ENCODE measurements at places on chromosomes 6 and 20. TPM values are rescaled to one million over a fixed set of nuclear protein-coding genes. Genes with fewer than 3 reads are reported as not detected.

GRCh38 chr6:109262261-109262660 is 120.0 kb downstream of the CD164 start:
- no peak for DNase-seq

LAMP5 gene
- total RNA-seq = 1.9 TPM

GRCh38 chr20:5751856-5752255 is 1.7 kb downstream of the SHLD1 start:
- DNase-seq = no peak

PGC gene
- total RNA-seq = not detected

APOBEC2 gene
- 1.1 TPM for total RNA-seq

- no peak for DNase-seq
Measured at GRCh38 chr6:107144666-107145065, 29.4 kb upstream of the BEND3 start.

DNA sequence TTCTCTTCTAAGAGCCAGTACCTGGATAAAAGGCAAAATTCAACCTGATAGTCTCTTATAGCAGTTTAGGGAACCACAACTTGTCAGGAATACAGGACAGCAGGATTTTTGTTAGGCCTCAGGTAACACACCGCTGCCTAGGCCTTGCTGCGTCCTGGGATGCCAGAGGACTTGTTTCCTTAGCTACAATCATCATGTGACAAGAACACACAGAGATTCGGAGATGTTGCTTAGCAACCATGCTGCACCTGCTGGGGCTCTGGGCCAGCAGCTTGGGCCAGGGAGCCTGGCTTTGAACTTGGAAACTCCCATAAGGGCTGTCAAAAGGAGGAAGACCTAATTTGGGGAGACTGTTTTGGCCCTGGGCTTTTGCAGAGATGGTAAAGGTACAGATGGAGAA is 36.1 kb upstream of the CHD6 start:
- DNase-seq = no peak

DNA sequence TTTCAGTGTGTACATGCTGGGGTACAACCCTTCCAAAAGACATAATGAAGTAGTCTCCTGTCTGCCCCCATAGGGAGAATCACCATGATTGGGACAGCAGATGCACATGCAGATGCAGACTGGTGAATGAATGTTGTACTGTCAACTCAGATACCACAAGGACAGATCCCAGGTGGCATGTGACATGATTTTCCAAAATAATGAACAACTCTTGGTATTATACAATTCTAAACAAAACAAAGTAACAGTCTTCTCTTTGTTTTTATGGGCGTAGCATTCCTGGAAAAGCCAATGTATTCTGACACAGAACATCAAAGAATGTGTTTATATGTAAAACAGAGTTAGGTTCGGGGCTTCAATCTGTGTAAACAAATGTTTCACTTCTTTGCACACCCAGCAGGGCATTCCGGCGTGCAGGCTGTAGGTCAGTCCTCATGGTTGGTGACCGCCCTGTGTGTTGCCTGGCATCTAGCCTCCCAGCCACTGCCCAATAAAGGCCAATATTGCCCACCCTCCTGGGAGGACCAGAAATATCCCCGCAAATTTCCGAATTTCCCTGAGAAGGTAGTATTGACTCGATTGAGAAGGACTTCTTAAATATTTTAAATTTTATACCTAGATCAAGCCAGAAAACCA is 127.7 kb downstream of the KLHL32 start:
- DNase-seq = no peak

DNA sequence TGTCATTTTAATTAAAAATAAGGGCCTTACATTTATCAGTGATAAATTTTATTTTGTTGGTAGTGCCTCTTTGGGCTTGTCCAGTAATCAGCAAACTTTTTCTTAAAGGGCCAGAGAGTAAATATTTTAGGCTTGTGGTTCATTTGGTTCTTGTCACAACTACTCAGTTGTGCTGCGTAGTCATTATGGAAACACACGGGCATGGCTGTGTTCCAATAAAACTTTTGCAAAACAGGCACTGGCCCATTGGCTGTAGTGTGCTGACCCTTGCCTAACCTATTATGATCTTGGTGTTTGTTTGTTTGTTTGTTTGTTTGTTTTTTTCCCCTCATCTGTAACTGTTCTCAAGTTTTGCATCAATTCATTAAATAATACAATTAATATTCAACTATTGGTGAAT is 19.4 kb downstream of the TBPL1 start:
- no peak for DNase-seq

GRCh38 chr20:5835871-5836270 is 85.7 kb downstream of the SHLD1 start:
- no peak for DNase-seq

- no peak for DNase-seq
Measured at GRCh38 chr6:143605906-143606521, 71.8 kb upstream of the PHACTR2 start.

- no peak for DNase-seq
Measured at GRCh38 chr6:157531986-157532365, 151.0 kb downstream of the ZDHHC14 start.

TOX2 gene
- total RNA-seq = 1.7 TPM

- peak; percentile 87 for DNase-seq
Measured at GRCh38 chr6:154448448-154449096, 61.9 kb downstream of the CNKSR3 start.

DNA sequence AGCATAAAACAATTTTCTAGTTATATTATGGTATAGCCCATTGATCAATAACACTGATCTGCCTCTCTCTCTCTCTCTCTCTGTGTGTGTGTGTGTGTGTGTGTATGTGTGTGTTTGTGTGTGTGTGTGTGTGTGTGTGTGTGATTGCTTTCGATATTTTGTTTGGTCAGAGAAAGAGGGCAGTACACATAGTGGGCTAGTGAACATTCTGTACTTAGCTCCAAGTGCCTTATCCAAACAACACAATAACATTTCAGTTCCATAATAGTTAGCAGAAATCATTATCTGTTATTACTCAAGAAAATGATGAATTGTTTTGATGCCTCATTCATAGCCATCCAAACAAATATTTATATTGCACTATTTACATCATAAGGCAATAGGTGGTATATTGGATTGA is 979.1 kb upstream of the CITED2 start:
- DNase-seq = no peak

DNA sequence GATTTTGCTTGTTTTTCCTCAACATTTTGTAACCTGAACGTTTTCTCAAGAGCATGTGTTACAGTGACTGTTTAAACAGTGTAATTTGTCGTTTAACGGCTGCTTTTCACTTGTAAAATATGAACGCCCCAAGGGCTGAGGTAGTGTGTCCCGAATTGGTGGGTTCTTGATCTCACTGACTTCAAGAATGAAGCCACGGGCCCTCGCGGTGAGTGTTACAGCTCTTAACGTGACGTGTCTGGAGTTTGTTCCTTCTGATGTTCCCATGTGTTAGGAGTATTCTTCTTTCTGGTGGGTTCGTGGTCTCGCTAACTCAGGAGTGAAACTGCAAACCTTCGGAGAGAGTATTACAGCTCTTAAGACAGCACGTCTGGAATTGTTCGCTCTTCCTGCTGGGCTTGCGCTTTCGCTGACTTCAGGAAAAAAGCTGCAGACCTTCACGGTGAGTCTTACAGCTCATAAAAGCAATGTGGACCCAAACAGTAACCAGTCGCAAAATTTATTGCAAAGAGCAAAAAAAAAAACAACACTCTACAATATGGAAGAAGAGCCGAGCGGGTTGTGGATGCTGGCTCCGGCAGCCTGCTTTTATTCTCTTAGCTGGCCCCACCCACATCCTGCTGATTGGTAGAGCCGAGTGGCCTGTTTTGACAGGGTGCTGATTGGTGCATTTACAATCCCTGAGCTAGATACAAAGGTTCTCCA is 25.1 kb upstream of the TRIM27 start:
- DNase-seq = no peak

CST7 gene
- 0.66 TPM for total RNA-seq

GRCh38 chr6:7615611-7616383 is 25.8 kb downstream of the SNRNP48 start:
- DNase-seq = no peak

DNA sequence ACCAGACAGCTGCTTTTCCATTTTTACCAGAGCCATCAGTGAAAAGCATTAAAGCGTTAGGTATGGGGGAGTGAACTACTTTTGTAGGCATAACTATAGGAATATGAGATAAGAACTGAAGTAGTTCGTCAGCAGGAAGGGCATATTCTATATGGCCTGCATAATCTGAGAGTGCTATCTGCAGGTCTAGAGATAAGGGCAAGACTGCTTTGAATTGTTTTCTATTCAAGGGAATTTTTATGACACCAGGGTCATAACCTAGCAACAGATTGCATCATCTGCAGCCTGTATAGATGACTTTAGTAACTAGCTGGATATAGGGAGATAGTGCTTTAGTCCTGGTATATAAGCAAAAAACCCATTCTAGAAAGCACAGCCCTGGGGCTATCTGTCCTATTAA is 437.3 kb upstream of the HTR1E start:
- DNase-seq = no peak

DNA sequence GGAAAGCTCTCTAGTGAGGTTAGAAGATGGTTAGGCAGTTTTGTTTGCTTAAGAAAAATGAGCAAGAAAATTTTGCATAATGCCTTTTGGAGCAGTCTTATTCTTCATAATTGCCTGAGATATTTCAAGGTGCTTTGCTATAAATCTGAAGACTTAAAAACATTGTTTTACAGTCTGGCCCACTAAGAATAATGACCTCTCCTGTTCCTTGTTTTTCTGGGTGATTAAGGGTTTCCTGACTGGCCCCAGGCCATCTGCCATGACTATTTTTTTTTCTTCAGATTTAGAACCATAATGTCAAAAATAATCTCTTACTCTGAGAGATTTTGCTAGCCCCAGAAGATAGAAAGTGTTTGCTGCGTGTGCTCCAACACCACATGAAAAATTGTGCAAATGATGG is 72.3 kb upstream of the CENPW start:
- no peak for DNase-seq

- no peak for DNase-seq
Measured at GRCh38 chr6:139764498-139764986, 390.1 kb upstream of the CITED2 start.

UBR2 gene
- 31.4 TPM for total RNA-seq

TRIM40 gene
- total RNA-seq = not detected

DNA sequence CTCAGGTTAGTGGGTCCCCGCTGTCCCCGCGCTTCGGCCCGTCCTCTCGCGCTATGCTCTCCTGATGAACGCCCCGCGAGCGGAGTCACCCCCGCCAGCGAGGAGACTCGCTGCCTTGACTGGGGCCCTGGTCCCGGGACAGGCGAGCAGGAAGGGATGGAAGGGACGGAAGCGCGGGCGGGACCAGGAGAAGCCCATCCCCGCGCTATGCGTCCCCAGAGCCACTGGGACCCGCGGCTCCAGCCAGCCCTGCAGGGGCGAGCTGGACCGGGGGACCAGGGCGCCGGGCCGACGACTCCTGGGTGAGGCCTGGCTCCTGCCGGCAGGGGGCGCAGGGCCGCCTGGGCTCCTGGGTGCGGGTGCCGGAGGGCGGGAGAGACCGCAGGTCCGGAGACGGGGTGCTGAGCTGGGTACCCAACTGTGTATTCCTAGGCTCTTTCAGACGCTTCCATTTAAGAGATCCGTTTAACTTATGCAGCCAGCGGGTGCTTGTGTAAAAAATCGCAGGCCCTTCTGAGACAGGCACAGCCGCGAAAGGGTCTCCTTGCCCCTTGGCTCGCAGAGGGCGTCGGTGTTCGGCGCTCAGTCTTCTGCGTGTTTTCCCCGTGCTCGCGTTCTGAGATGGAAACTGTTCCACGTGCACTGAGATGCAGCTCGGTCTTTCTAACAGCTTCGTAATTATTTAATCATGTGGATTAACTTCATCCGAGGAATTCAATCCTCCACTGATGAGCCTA is 580 bp upstream of the SYCP2 start:
- peak; percentile 90 for DNase-seq

DNA sequence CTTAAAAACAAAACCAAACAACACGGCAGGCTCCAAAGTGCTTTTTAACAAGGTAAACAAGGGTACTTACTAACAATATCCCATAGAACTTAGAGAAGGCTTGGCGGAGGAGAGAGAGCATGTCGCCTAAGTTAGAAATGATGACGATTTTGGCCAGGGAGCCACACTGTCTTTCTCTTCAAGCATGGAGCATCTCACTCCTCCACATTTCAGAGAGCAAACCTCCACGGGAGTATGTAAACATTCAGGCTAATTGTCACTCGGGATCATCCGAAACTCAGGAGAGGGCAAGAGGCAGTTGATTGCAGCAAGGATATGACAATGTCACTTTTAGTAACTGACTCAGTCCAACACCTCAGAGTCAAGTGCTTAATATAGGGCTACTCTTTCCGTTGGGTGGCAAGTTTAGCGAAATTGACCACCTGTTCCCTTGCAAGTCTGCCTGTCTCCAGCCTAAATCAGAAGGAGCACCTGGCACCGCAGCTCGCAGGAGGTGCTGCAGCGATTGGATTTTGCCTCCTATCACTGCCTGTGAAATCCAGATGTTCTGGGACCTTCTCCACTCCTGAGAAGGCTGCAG is 65.8 kb upstream of the RPS6KA2 start:
- no peak for DNase-seq

SCUBE3 gene
- 5.7 TPM for total RNA-seq

- no peak for DNase-seq
Measured at GRCh38 chr6:84556541-84557335, 207.7 kb downstream of the TBX18 start.

LIN28B gene
- total RNA-seq = not detected

GRCh38 chr6:129105035-129105434 is 222.1 kb downstream of the LAMA2 start:
- DNase-seq = no peak

DNA sequence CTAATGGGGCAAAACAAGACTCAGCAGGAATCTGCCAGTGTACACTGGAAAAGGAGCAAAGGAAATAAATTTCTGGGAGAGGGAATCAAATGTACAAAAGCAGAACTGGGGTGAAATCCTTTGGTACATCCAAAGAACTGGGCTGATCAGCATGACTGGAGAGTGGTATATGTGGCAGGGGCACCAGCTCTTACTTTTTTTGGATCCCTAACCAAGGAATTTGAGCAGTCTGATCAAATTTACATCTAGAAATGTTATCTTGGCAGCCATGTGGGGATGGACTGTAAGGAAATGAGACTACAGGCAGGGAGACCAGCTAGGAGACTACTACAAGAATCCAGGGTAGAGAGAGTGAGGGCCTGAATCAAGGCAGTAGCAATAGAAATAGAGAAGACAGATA is 1.2 kb upstream of the ZSCAN31 start:
- no peak for DNase-seq

All from sigmoid colon (tissue), 7 donors.